ENCODE measurements at places on chromosomes 4 and X.

DNA sequence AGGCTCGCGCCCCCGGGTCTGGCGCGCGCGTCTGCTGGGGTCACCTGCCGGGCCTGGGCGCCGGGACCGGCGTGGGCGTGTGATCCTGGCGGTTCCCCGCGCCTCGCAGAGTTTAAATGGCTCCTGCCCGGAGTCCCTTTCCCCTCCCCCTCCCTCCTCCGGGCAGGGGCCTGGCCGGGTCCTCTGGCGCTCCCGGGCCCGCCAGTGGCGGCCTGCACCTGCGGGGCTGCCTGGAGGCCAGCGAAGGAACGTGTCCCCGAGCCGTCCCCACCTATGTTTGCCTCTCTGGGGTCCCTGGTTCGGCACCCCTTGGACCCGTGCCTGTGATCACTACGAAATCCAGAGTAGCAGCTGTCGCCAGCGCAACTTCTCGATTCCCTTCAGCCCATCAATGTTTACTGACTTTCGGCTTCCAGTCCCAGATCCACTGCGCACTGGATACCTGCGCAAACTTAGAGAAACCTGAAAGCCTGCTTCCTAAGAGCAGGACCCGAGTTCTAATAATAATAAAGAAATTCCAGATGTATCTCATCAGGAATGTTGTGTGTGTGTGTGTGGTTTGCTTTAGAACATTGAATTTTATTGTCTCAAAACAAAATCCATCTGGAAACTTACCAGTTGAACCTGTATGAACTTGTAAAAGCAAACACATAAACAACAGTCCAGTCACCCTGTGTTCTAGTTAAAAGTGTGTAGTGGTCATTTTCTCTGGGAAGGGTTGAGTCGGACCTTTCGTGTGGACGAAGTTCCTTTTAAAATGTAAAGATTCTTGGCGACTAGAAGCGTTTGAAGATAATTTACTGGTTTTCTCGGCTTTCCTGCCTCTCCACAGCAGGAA is 788 bp downstream of the SHROOM2 start:
- DNase-seq: no peak

GRCh38 chr4:40349561-40350198 is 14.5 kb downstream of the CHRNA9 start:
- DNase-seq: no peak

DNA sequence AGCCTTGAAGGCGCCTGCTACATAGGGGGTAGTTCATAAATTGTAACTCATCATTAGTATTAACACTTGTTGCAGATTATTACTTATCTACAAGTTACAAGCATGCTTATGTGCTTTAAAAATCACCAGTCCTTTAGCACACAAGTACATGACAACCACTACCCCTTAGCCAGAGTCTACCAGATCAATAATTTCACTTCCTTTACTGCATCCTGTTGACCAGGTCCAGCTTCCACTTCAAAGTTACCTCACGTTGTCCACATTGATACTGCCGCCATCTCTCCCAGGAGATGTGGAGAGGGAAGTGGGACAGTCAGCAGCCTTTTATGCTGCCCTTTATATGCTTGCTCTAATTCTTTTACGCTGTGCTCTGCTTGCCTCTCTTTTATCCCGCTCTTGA is 231.3 kb upstream of the CXXC4 start:
- DNase-seq: no peak

DNA sequence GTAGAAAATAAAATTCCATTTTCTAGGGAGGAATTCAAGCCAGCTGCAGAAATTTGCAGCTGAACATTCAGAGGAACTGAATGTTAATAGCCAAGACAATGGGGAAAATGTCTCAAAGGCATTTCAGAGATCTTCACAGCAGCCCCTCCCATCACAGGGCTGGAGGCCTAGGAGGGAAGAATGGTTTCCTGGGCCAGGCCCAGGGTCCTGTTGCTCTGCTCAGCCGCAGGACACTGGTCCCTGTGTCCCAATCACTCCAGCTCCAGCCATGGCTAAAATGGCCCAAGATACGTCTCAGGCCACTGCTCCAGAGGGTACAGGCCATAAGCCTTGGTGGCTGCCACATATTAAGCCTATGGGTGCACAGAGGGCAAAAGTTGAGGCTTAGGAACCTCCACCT is 20.4 kb downstream of the FAM13A start:
- DNase-seq: no peak

GRCh38 chrX:38004046-38004445 is 2.3 kb upstream of the SYTL5 start:
- DNase-seq: no peak

- no peak for DNase-seq
Measured at GRCh38 chrX:72366178-72366577, 60.5 kb upstream of the CITED1 start.

DNA sequence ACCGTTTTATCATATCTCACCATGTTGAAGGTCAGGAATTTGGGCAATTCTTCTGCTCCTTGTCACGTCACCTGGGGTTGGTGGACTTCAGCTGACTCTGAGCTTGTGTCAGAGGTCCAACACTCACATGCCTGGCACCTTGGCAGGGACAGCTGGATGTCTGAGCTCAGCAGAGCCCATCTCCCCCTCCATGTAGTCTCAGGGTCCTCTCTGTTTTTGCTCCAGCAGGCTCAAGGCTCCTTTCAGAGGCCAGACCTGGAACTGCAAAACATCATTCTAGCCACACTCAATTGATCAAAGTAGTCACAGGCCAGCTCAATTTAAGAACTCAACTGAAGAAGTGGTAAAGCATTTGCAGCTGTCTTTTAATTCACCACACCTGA is 45.4 kb downstream of the EDNRA start:
- DNase-seq: no peak

GRCh38 chr4:95528388-95528948 is 20.3 kb downstream of the UNC5C start:
- no peak for DNase-seq

- no peak for DNase-seq
Measured at GRCh38 chr4:8710946-8711345, 118.4 kb downstream of the CPZ start.

DNA sequence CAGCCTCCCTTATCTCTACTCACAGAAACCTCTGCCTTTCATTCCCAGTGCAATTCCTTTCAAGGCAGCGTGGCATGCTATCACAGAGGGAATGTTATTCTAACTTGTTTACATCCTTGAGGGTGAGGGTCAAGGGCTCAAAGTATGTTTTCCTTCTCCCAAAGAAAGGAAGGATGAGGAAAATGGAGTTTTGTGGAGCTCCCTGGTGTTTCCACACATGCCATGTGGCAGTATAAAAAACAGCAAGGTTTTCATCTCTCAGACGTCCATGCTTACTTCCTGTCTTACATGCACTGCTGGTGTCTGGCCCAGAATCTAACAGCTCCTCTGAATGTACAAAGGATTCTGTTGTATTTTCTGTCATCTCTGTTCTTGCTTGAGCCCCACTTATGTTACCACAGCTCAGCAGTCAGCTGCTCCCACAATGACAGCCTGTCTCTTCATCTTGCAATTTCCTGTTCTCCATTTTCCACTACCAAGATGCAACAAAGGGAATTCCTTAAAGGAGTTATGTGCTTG is 128.0 kb downstream of the SNCA start:
- DNase-seq: peak; percentile 42

DNA sequence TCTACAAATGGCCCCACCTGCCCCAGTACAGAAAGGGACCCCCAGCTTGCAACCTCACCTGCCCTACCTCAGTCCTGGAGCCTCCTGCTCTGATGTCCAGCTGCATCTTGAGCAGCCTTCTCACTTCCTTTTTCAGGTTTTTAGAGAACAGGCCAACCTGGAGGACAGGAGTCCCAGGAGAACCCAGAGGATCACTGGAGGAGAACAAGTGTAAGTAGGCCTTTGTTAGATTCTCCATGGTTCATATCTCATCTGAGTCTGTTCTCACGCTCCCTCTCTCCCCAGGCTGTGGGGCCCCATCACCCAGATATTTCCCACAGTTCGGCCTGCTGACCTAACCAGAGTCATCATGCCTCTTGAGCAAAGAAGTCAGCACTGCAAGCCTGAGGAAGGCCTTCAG is 3.6 kb downstream of the MAGEA11 start:
- DNase-seq: no peak

GRCh38 chrX:9824554-9824953 is 38.3 kb downstream of the SHROOM2 start:
- DNase-seq: no peak

- no peak for DNase-seq
Measured at GRCh38 chr4:186666750-186667149, 56.9 kb downstream of the FAT1 start.

DNA sequence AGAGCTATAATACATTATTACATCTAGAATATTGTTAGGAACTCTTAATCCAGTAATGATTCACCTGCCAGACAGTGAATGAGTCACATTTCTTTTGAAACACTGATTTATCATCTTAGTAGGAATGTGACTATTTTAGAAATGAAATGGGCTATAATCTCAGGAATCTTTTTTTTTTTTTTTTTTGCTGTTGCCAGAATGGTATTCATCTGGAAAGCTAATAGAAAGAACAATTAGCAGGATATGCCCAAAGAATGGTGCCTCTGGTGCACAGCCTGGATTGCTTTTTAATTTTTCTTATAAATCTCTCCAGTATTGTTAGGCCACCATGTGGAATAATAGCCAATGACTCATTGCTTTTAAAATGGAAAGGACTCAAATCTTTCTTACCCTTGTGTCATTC is 181.1 kb upstream of the SMIM31 start:
- DNase-seq: no peak

DNA sequence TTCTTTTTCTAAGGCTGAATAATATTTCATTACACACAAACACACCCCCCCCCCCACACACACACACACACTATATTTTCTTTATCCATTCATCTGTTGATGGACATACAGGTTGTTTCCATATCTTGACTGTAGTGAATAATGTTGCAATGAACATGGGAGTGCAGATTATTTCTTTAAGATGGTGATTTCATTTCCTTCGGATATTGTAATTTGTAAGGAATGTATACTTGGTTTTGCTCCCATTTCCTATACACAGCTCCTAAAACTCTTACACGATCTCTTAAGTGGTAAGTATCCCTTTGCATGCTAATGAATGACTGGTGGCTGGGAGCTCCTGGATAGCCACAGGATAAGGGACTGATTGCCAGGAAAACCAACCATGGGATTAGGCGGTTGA is 14.7 kb upstream of the RBMXL3 start:
- peak; percentile 18 for DNase-seq

GRCh38 chrX:136779346-136779781 is 1.4 kb downstream of the ARHGEF6 start:
- no peak for DNase-seq

- DNase-seq: no peak
Measured at GRCh38 chr4:1031956-1032795, 20.8 kb downstream of the FGFRL1 start.

DNA sequence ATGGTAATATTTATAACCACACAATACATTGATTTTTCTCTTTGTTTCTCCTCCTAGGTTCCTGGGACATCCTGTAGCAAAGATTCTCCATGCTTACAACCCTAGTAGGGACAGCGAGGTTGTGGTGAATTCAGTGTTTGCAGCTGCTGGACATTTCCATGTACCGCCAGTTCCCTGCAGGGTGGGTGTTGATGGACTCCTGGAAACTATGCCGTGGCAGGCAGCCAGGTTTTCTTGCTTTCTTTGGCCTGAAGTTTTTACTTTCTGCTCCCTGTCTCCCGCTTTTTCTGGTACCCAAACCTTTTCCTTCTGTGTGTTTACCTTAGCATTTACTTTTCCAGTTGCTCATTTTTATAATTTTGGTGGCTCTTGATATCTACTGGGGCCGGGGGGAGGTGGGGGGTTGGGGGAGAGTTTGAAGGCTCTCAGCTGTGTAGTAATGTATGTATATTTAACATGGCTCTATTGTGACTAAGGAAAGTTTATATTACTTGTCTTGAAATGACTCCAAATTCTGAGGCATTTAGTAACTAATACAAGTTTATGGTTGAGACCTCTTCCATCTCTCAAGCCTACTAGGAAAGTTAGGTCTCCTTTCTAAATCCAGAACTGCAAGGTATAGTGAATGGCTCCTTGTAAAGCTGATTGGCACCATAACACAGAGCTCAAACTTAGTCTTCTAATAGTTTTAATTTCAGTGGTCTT is 89.7 kb downstream of the TMEM131L start:
- DNase-seq: no peak

DNA sequence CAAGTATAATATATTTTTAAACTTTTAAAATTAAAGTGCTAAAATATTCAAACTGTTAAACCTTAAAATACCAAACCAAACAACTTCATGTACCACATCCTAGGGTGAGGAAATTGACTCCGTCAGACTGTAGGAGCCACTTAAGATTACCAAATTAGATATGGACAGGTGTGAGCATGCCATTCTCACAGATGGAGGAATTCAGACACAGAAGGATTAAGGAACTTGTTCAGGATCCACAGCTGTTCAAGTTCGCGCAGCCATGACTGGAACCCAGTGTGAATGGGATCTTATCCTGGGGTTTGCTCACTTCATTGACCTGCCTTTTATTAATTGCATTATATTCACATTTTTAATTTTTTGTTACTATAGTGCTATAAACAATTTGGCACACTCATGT is 224.9 kb upstream of the PCDH7 start:
- no peak for DNase-seq

DNA sequence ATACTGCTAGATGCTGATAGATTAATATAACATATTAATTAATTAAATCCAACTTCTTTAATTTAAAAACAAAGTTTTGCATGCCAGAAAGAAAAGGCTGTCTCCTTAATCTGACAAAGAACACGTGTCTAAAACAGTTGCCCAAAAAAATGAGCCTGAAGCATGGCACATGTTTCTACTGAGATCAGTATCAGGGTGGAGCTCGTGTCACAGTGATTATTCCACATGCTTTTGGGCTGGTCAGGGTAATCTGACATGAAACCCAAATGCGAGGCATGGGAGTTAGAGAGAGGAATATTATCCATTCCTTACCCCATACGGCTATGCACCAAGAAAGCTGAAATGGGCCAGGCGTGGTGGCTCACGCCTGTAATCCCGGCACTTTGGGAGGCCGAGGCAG is 79.4 kb upstream of the ADRA2C start:
- DNase-seq: no peak

Measured in glomerular endothelial cell (primary cell).